ENCODE measurements at places on chromosomes 12 and 14.

DNA sequence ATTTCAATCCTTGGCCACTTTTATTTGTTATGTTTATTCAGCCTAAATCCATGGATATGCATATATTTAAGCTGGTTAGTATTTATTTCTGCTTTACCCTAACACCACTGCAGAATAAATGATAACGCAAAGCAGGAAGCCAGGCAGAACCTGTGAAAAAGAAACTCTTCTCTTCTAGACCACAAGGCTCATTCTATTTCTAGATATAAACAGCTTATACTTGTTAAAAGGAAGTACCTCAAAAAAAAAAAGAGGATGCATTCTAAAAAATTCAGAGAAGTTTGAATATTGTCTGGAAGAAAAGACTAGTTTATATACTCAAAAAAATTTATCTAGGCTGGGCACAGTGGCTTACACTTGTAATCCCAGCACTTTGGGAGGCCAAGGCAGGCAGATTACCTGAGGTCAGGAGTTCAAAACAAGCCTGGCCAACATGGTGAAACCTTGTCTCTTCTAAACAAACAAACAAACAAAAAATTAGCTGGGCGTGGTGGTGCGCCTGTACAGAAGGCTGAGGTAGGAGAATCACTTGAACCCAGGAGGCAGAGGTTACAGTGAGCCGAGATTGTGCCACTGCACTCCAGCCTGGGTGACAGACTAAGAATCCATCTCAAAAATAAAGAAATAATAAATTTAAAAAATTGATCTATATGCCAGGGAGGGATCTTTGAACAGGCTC, 55.8 kb downstream of the GALNT4 start:
- DNase-seq = no peak

DNA sequence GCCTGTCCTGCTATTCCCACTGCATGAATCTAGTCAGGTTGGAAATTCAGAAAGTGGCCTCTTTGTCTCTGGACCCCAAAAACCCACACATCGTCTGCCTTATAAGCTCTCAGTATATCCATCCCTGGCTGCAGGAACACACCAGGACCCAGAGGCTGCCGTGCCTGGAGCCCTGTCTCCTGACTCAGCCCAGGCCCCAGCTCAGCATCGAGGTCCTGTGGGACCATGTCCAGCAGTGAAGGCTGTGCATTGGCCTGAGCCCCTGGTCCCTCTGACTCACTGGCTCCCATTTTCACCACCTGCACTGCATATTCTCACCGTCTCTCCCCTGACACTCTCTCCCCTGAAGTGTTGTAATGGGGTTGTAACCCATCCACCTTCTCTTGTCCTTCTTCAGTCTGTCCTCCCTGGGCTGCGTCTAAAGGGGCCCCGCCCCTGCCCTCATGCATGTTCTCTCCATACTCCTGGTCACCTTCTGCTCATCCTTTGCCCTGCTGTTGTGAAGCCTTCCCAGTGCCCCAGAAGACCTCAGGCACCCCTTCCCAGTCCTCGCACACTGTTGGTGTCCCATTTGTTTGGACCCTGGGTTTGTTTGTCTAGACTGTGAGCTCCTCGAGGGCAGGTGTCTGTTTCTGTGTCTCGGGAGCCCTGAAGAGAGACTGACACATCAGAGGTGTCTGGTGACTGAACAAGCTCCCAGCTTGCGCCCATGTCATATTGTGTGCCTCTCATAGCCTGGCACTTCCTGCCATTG, 43.8 kb downstream of the EVL start:
- DNase-seq = no peak

DNA sequence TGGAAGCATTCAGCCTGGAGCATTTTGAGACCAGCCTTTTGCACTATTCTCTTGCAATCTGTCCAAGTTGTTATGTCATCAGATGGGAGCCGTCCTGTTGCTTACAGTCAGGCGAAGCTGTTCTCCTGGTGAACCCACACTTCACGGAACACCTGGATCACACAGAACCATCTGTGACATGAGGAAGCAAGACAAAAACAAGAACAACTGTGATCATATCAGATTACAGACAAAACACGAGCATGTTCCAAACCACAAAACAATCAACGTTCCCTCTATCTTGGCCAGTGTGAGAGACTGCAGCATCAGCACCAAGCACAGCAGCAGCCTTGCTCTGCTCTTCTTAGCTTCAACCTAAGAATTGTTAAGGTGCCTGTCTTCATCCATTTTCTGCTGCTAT, 180.5 kb upstream of the SFSWAP start:
- DNase-seq = no peak

DNA sequence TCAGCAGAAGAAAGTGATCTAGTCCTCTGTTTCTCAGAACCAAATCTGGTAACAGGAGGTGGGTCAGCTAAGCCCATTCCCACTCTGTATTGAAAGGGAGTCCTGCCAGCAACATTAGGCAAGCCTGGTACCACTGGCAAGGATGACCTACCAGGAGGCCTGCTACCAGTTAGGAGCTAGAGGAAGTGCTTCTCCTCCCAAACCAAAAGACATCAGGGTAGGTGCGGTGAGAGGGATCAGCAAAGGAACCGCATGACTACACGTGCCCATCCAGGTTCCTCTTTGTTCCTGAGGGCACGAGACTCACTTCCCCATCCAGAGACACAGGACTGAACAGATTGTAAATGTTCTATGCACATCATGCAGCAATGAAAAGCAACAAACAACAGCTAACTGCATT, 2.8 kb downstream of the KLRC4 start:
- DNase-seq = no peak

DNA sequence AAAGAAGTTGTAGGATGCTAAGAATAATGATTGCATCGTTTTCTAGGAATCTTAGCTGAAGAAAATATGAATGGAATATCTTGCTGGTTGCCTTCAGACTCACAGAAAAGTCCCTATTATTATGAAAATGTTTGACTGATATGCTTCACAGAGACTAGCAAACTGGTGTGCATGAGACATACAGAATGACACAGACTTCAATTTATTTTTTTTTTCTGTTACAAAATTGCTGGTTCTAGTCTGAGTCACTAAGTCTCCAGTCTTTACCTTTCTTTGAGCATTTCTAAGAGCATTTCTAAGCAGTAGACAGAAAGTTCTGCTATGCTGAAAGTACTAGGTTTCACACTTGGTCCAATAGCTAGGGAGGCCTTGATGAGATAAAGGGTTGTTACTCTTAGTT, 377.6 kb upstream of the ATP2B1 start:
- DNase-seq = no peak

DNA sequence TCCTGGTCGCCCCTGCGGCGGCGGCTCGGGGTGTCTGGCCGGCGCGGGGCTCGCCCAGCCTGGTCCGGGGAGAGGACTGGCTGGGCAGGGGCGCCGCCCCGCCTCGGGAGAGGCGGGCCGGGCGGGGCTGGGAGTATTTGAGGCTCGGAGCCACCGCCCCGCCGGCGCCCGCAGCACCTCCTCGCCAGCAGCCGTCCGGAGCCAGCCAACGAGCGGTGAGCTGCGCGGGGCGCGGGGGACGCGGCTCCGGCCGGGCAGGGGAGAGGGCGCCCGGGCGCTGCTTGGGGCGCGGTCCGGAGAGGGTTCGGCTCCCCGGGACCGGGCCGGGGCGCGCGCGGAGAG, at the start of gene LGALS3:
Gene LGALS3, plus strand, starts transcription at position 167 of the 342 bp plus-strand sequence. CDS start 8,122 bp downstream, outside the sequence.
- DNase-seq = no peak

GRCh38 chr14:100891051-100891450, 12.5 kb downstream of the RTL1 start:
- no peak for DNase-seq

GRCh38 chr14:62162998-62163589, 400.9 kb downstream of the SNAPC1 start:
- no peak for DNase-seq

DNA sequence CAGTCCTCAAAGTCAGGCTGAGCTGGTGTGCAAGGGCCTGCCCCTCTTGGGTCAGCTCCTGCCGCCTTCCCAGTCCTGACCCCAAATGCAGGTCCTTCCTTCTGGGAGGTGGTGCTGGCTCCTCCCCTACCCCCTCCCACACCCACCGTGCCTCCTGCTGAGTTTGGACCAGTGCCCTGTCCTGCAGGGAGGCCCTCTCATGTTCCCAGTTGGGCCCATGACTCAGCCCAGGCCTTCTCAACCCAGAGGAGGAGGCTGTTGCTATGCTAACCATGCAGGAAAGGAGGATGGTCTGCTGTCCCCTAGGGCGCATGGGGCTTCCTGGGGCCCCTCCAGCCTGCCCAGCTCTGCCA, 4.4 kb downstream of the ZBTB42 start:
- DNase-seq = no peak

DNA sequence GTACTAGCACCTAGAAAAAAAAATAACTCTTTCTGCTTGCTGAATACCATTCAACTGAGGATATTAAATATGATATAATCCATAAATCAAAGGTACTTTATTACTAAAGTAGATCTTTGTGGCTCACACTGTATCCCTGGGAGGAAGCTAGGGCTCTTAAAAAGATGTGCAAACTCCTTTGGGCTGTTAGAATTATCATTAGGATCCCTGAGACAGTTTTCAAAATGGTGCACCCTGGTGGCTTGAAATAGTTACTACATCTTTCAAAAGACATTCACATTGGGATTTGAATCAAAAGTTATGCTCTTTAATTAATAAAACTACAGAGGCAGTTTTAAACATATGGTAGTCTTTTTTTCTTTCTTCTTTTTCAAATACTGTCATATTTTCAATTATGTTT, 228.5 kb upstream of the G2E3 start:
- DNase-seq = no peak

GRCh38 chr14:55711175-55711811, 131.3 kb downstream of the KTN1 start:
- no peak for DNase-seq

- DNase-seq = no peak
Observed at GRCh38 chr14:98290596-98290995, 981.4 kb downstream of the BCL11B start.

DNA sequence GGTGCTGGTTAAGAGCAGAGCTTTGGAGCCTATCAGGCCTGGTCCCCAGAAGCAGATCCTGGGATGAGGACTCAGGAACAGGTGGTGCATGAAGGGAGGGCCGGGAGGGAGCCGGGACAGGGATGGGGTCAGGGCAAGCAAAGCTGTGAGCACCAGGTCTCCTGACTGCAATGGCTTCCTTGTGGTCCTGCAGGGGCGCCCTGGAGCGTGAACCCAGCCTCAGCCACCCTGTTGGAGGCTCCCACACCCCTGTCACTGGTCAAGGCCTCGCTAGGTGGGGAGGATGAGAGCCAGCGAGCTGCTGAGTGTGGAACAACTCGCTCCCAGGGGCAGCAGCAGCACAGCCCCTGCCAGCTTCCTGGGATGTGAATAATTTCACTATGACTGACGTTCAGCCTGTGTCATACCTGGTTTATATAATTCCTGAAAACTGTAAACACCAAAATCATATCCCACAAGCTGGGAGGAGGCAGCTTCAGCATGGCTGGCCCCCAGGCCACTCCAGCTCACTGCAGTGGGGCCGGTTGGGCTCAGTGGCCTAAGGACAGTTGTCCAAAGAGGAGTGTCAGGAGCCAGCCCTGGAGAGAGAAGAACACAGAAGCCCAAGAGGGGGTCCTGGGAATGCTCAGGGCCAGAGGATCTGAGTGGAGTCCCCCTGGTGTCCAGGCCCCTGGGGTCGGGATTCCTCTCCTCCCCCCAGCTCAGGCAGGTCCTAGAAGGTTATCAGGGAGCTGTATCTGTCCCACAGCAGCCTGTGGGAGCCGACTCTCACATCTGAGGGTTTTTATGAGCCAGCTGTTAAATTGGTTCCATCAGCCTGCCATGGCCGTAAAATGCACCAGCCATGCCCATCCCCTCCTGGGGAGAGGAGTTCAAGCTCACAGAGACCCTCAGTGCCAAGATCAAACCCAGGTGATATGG, 272.9 kb downstream of the ADGRD1 start:
- no peak for DNase-seq

GRCh38 chr12:84738481-84738972, 174.1 kb downstream of the SLC6A15 start:
- DNase-seq = no peak

DNA sequence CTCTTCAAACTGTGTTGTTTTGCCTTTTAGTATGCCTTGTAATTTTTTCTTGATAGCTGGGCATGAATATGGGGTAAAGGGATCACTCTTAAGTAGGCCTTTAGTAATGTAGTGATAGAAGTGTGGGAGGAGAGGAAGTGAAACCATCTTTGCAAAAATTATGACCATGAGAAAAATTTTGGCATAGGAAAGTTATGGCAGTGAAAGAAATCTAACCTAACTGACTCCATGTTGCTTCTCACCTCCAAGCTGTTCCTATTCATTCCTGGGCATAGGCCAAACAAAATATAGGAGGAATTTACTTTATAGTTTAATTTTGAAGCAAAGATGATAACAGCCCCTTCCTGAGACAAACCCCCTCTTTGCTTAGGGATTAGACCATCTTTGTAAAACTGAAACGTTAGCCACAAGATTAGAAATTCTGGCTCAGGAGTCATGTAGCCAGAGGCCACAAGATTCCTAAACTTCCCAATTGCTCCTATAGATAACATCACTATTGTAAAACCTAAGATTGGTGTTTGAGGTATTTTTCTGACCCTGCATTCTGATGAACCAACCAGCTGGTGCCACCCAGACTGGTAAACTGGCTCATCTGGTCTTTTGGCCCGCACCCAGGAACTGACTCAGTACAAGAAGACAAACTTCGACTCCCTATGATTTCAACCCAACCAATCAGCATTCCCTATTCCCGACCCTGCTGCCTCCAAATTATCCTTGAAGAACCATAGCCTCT, 45.8 kb downstream of the CRADD start:
- no peak for DNase-seq

DNA sequence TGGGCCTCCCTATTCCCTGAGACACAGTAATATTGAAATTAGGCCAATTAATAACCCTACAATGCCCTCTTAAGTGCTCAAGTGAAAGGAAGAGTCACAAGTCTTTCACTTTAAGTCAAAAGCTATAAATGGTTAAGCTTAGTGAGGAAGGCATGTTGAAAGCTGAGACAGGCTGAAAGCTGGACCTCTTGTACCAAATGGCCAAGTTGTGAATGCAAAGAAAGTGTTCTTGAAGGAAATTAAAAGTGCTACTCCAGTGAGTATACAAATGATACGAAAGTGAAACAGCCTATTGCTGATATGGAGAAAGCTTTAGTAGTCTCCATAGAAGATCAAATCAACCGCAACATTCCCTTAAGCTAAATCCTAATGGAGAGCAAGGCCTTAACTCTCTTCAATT, 140.8 kb downstream of the PTCSC3 start:
- DNase-seq = no peak

DNA sequence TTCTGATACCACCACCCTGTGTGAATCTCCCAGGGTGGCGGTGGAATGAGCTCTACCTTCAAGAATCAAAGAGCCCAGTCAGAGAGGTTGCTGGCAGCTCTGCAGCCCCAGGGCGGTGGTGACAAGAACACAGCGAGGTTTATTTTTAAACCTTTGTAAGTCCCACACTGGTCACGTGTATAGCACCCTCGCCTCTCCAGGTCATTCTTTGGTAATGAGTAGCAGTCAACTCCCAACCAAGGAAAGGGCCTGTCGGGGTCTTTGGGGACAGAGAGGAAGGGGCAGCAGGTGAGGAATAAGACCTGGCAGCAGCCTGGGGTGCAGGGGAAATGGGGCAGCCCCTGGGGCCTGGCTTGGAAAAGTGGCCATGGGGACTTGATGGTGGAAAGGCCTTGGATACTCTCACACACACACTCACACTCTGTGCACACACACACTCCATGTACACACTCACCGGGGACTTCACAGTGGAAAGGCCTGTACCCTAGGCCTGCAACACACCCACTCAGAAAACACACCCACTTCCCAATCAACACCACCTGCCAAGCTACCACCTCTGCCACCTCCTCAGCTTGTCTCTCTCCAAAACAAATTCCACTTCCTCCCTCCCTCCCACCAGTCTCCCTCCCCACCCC, 178.6 kb downstream of the DPF3 start:
- DNase-seq = no peak
